ENCODE measurements at places on chromosomes 7 and 10.

DNA sequence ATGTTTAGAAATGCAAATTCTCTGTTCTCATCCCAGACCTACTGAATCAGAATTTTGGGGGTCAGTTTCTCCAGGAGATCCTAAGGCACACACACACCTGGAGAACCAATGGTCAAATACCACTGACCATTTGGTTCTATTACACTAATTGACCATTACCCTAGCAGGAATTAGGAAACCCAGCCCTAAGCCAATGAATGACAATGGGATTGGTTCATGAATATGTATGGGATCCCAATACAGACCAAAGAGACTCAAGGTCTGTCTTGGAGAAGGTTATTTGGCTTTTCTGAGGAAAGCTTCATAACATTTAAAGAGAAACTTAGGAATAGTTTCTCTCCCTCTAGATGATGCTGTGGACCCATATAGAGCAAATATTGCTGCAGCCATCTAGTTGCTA, 317.0 kb downstream of the BMPER start:
- no peak for DNase-seq

- DNase-seq, result no peak
Observed at GRCh38 chr10:8380833-8381496, 326.5 kb downstream of the GATA3 start.

DNA sequence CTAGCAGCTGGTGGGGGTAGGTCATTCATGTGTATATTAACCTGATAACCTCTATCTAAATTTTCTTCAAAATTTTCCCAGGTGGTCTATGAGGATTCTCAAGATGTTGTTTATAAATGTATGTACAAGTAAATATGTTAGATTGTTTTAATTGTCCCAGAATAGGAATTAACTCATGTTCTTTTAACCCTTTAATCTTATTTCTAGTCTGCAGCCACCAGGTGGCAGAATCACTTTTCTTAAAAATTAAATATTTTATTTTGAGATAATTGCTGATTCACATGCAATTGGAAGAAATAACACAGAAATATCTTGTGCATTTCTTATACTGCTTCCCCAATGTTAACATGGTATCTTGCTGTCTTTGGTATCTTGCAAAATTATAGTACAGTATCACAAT, 589.5 kb downstream of the ARL4A start:
- no peak for DNase-seq

DNA sequence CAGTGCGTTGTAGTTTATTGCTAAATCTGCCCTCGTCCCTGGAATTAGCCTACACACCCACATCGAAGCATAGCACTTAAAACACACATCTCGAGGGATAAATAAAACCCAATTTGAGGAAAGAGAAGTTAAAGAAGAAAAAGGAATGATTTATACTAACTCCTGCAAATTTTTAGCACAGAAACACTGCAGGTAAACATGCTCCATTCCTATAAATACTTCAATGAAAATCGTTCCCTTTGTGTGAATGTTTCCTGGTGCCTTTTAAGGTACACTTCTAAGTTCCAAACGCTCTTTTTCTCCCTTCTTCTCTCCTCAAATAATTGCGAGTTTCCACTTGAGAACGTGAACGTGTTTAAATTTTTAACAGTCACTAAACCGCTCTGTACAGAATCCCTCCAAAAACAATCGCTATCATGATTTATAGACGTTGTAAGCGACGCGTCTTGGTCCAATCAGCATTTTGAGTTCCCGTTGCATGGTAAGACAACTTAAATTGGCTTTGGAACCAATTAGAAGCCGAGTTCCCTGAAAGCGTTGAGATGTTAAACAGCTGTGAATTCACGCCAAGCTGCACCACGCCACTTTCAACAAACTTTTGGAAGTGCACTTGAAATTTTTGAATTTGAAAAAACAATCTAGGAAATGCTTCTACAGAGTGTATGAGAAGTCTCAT, 12.5 kb upstream of the EBLN1 start:
- peak; percentile 51 for DNase-seq

DNA sequence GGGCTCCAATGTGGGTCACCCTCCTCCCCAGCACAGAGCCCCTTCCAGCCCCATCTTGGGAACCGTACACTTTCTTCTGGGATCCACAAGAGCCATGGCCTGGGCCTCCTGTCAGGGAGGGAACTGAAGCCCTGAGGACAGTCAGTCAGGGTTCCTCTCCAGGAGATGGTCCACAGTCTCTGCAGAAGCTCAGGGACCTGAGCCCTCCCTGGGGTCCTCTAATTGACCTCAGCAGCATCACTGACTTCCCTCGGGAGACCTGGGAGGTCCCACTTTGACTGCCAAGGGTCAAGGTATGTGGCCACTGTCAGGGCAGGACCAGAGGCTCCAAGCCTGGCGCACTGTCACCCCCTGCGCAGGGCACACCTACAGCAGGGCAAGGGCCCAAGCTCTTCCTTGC, 32.3 kb downstream of the NOD1 start:
- no peak for DNase-seq

DNA sequence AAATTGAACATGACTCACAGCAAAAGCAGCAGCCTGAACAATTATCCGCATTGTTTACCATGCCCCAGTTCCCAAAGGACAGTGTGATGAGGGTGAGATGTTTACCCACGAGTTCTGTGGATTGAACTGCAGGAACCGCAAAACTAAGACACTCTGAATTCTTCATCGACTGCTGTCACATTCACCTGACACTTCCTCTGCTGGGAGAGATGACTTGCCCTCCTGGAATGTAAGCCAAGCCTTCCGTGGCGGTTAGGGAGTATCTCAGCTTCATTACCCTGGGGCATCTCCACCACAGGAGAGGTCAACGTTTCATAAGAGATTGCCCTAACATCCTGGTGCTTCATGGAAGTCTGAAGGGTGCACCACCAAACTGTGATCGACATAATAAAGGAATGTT, 374.6 kb upstream of the ADARB2 start:
- DNase-seq, result no peak

GRCh38 chr7:109696723-109697122, 1127.0 kb downstream of the DNAJB9 start:
- DNase-seq, result no peak
